ENCODE measurements at places on chromosomes 6 and 20. TPM values are rescaled to one million over a fixed set of nuclear protein-coding genes. Genes with fewer than 3 reads are reported as not detected.

The SIRPA gene
- 12.8 TPM for total RNA-seq

The SLC26A8 gene
- total RNA-seq: not detected

The C6orf58 gene
- total RNA-seq: not detected

The SLC22A16 gene
- not detected for total RNA-seq

The RPRD1B gene
- 40.1 TPM for total RNA-seq

GRCh38 chr6:118677193-118677592 is 25.8 kb upstream of the CEP85L start:
- DNase-seq: no peak

- peak; percentile 94 for DNase-seq
These were observed 4.7 kb downstream of the GMPR start for GRCh38 chr6:16243055-16243454.

- DNase-seq: no peak
These were observed 607.1 kb downstream of the HDGFL1 start for GRCh38 chr6:23176471-23176870.

DNA sequence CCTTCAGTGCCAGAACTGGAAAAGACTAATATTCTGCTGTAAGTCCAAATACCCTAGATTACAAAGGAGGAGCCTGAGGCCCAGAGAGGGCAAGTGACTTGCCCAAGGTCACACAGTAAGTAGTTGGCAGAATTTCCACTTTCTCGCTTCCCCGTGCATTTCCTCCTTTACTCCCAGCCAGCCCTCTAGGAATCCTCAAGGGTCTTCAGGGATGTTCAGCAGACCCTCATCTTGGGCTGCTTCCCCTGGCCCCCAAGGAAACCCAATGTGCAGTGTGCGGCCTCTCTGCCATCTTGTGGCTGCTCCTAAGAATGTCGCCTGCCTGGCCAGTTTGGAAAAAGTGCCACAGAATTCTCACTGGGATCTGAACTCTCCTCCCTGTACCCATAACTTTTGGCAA is 217.7 kb upstream of the LRFN2 start:
- no peak for DNase-seq

DNA sequence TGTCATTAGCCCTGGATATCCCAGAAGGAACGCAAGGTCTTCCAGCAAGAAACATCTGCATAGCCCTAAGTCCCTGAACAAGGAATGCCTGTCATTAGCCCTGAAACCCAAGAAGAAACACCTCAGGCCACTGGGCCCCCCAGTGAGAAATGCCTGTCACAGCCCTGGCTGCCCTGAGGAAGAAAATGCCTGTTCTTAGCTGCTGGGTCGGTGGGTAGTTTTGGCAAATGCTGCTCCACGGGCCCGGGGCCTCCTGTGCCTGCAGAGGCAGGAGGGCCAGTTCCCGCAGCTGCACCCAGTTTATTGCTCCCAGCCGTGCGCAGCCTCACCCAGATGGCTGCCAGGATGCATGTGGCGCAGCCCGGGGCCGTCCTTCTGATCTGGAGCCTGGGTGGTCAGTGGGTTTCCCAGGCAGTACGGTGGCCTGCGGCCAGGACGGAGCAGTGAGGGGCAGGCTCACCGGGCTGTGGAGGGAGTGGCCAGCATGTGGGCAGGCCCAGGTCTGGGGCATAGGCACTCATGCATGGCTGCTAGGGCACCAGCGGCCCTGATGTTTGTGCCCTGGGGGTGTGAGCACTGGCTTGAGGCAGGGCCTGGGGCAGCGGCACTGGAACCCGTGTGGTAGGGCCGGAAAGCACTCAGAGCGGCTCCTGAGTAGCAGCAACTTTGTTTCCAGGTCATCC is 219.0 kb downstream of the ERMARD start:
- DNase-seq: no peak

GRCh38 chr6:165722022-165722421 is 59.0 kb upstream of the PDE10A start:
- DNase-seq: no peak

DNA sequence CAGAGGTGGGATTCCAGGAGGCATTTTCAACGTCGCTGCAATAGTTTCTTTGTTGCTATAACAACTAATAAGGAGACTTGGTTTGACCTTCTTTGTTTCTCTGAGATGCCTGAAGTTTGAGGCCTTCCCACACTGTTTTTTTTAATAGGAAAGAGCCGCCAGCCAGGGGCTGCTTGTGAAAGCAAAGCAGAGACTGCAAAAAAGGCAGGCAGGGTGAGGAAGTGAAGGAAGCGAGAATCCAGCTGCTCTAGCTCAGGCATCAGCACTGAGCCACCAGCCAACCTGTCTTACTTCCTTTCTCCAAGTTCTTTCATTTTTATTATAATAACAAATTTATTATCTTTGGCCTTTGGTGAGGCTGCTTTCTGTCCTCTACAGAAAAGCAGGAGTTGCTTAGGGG is 179.1 kb downstream of the DOK5 start:
- DNase-seq: no peak

DNA sequence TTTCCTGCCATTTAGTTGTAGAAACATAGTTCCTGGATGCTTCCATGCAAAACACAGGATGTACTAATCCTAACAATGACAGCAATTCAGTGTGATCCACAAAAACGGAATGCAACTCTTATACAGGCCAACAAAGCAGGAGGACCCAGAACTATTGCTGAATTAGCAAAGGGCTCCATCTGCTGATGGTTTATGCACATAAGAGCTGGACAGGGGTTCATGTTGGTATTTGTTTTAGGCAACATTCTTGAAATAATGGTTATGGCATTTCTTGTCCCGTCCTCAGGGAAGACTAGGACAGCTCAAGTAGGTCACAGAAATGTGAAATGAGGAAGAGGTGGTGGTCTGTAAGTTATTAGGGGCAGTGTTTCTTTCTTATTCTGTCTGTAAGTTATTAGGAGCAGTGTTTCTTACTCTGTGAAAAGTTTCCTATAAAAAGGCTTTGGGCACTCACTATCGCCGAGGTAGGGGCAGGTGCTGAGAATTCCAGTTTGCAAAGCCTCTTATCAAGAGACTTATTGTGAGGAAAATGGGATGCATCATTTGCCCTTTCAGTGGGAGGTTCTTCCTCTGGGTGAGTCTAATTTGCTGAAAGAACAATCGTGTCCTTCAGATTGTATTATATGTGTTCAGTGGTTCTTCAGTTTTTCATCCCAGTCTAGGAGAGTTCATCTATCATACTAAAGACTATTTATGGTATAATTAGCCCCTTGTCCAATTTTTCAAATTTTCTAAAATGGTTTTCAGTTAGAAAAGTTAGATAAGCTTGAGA is 171.1 kb downstream of the MCHR2 start:
- DNase-seq: peak; percentile 66

GRCh38 chr6:111549168-111549567 is 56.5 kb downstream of the TRAF3IP2 start:
- no peak for DNase-seq

- peak; percentile 11 for DNase-seq
These were observed 753.3 kb upstream of the MARCKS start for GRCh38 chr6:113103634-113104361.

DNA sequence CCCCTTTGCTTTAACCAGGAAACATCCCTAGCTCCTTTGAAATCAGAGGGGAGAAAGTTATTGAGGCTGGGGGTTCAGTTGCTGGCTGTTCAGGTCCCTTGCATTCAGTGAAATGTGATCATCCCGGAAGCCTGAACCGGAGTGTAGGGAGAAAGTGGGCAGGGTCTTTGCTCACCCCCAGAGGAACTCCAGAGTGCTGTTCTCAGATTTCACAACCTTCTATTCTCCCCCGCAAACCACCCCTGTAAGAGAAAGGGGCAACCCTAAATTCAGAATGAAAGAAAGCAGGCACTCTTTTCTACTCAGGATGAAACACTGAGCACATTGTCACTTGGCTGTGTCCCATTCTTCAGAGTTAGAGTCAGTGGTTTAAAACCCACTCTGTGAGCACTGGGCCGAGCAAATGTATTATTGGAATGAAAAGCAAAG is 139.8 kb downstream of the KHDC1L start:
- no peak for DNase-seq

- DNase-seq: no peak
These were observed 200.1 kb downstream of the PREX1 start for GRCh38 chr20:48627737-48628128.

GRCh38 chr6:73704260-73704659 is 8.3 kb downstream of the CD109 start:
- peak; percentile 92 for DNase-seq

DNA sequence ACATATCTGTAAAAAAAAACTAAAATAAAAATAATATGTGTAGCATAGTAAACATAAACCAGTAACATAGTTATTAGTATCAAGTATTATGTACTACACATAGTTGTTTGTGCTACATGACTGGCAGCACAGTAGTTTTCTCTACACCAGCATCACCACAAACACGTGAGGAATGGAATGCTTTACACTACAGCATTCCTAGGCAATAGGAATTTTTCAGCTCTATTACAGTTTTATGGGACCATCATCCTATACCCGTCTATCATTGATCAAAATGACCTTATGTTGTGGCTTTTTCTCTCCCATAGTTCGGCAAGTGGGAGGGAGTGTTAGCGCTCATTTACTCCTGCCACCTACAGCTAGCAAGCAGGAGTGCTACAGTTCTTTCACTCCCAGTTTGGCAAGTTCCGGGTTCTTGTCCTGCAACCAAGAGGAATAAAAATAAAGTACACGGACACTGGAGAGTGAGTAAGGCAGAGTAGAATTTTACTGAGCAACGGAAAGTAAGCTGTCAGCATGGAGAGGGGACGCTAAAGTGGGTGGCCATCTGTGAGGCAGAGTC is 196.8 kb upstream of the HSF2 start:
- DNase-seq: no peak

DNA sequence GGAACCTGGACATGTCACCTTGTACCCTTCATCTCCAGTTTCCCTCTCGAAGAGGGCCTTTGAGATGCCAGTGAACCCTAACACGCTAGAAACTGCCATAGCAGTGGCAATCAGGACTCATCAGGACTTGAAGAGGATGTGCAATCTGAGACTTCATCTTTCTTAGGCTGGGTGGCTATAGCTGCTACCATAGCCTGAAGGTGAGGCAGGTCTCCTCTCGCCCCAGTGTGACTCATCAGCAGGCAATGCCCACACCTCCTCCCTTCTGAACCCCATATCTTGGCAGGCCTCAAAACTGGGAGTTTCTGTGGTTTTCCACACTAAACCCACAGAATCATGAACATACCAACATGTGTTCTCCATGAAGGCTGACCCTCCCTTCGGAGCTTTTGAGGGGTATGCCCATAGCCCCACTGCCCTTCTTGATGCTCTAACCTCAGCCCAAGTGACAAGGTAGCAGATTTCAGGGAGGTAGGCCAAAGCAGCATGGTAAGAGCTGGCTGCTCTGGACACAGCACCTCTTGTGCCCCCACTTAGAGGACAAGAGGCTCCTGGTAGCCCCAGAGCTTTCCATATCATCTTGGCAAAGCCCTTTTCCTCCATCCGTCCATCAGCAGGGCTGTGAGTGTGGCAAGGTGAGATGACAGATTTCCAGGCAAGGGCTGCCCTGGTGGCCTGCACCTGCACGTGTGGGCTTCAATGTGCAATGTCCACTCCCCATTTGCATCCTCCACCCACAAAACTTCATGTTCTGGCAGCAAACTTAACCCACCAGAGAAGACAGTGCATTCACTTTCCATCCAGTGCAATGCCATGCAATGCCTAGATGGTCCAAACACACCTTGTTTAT is 2.6 kb downstream of the BLCAP start:
- DNase-seq: peak; percentile 74

DNA sequence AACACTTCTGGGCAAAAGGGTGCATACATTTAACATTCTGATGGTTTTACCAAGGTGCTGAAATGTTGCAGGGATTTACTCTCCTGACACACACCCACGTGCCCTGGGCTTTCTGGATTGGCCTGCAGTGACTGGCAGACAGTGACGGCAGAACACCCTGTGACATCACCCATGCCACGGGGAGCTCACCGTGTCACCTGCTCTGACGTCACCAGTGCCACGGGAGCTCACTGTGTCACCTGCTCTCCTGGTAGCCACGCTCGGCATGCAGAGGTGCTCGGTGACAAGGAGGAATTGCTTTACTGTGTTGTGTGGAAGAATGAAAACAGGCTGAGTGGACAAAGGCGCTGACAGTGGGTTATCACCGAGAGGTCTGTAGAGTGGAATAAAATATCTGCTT is 99.3 kb downstream of the RAMACL start:
- DNase-seq: no peak

DNA sequence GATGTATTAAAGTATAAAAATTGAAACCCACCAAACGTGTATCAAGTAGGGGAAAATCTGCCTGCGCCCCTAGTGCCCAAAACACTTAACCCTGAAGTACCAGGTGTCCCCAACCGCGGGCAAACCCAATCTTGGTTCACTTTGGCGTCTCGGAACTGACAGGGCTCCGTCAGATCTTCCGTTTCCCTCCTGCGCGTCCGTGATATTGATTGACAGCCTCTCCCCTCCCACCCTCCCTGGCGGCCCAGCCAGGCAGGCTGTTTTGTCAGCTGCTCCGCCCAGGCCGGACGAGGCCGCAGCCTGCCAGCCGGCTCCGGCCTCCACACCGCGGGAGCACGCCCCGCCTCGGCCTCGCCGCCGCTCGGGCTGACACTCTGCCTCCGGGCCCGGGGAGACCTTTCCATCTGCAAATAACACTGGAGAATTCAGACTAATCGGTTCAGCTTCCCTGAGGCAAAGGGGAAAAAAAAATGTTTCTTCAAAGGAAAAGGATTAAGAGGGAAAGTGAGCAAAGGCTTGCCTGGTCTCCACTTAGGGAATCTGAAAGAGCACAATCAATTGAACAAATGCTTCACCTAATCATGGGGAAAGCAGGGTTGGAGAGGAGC is 234.9 kb upstream of the MCHR2 start:
- peak; percentile 78 for DNase-seq

DNA sequence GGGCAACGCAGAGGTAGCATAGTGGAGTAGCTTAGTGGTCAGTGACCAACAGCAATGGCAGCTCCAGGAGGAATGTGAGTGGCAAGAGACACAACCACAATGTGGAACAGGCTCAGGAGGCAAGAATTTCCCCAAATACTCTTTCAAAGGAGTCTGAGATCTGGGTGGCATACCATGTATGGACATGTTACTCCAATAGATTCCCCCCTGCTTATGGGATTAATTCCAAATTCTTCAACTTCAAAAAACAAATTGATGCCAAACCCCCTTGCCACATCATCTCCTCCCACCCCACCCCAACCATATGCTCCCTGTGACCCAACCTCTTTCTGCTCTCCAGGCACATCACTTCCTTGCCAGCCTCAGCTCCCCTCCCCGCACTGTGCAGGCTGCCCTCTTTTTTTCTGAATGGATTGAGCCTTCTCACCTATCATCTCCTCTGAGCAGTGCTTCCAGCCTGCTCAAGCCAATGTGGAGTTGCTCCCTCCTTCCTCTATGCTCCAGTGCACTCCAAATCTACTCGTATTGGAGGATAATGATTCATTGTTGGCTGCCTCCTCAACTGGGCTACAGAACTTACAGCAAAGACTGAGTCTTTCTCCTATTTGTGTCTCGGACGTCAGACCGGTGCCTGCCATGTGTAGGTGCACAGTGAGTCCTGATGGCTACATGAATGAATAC is 93.0 kb upstream of the CEP85L start:
- no peak for DNase-seq

All from PC-3 (cell line).